Stimulated activated CD4-positive, alpha-beta T cell treated with anti-CD3 and anti-CD28 coated beads, TNF-alpha, amount 100 ng/mL, for 1 hour (primary cell): ENCODE measurements at places on chromosomes 1 and 21.

DNA sequence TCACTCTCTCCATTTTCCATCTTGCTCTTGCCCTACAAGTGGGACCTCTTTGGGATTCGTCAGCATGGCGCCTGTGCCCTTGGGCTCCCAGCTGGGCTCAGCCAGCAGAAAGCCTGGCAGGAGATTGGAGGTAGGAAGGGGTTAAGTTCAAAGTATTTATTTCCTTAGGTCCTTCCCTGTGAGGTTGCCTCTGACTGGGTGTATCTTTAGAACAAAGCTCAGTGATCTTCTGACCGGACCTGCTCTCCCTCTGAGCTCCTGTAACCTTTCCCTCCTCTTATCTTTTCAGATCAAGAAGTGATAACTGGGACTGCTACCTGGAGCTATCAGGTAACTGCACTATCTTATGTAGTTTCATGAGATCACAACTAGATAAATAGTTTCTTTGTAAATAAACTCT lies 75.8 kb upstream of the ABCD3 start:
- DNase-seq = no peak

DNA sequence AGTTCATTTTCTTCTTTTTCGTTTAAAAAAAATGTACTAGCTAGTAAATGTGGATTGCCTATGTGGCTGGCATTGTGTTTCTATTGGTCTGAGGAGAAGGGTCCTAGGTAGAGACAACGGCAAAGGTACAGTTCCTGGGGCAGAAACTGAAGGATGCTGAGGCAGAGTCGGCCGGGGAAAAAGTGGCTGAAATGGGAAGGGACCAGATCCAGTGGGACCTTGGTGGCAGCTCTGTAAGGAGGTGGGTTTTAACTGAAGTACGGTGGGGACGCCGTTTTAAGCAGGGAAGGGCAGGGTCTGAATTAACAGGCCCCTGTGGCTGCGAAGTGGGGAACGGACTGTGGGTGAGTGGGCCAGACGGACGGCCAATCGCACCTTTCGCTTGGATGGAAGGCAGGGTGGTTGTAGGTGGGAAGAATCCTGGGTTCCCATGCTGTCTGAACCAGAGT lies 420 bp upstream of the VPS13D start:
- DNase-seq = no peak

DNA sequence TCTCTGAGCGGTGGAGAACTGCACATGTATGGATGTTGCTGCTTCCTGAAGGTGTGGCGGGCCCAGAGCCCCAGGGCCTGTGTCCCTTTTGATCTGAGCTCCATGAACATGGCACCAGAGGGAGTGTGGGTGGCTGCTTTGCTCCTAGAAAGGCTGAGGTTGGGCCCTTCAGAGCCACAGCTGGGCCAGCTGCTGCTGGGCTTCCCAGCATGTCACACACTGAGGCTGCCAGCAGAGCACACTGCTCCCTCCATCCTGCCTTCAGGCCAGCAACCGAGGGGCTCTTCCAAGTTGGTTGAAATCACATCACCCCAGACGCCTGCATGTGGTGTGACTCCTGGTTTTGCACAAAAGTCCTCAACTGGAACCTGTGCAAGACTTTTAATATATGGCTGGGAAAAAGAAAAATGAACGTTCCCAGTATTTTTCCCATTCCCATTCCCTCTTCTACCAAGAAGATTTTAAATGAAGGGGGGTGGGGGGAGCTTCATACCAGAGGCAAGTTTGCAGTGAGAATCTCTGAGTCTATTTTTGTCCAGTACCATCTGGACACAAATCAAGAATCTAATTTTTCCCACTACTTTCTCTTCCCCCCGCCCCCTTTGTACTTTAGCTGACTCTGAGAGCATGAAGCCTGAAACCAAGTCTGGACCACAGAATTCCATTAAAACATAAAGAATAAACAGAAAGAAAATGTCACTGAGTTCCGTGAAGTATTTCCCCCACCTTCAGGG lies 26.2 kb upstream of the NGF start:
- DNase-seq = no peak

GRCh38 chr1:183234660-183235476 lies 48.8 kb downstream of the LAMC2 start:
- DNase-seq = no peak
